ENCODE measurements at places on chromosomes 4 and X. TPM values are rescaled to one million over a fixed set of nuclear protein-coding genes. Genes with fewer than 3 reads are reported as not detected.

Gene DDX53
- total RNA-seq = not detected

Gene NXF3
- total RNA-seq = not detected

Gene ENAM
- total RNA-seq = 0.05 TPM

Gene CXCL13
- total RNA-seq = not detected

Gene FATE1
- not detected for total RNA-seq

Gene WWC2
- total RNA-seq = 51.8 TPM

Gene DNAAF6
- total RNA-seq = not detected

Gene NAT8L
- total RNA-seq = 0.12 TPM

Gene TSPAN7
- total RNA-seq = 5.2 TPM

Gene ZNF275
- 11.0 TPM for total RNA-seq

Gene SOD3
- not detected for total RNA-seq

Gene CCDC149
- total RNA-seq = 12.5 TPM
